ENCODE measurements at places on chromosomes 5 and 9.

GRCh38 chr5:132214491-132214890, 13.2 kb downstream of the P4HA2 start:
- no peak for DNase-seq

- no peak for DNase-seq
These were observed 8.4 kb downstream of the CCDC69 start for GRCh38 chr5:151215546-151215880.

DNA sequence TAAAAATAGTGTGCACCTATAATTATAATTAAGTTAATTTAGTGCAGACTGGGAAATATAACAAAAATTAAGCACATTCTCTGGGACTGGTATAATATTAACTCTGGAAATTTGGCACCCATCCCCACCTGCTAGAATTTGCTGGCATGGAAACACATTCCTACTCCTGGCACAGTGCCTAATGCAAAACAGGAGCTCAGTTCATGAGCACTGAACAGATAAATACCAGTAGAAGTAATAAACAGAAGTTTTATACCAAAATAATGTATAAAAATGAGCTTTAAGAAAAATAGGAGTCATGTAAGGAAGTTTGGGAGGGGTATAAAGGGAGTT, 23.7 kb upstream of the NPR3 start:
- no peak for DNase-seq

- DNase-seq, result no peak
These were observed 49.1 kb downstream of the NDST1 start for GRCh38 chr5:150556859-150557508.

DNA sequence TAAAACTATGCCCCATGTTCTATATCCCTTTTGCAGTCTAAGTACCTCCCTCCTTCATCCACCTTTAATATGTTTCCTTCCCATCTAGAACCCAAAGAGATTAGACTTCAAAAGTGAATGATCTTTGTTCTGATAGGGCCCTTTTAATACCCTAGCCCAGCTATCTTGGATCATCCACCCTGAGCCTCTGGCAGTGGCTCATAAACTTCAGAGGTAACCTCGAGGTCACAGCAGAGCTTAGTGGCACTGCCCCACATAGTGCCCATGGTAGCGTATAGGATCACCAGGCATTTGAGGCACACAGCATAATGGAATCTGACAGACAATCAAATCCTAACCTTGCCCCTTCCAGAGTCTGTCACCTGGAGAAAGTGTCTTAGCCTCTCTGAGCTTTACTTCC, 15.8 kb downstream of the ADRB2 start:
- no peak for DNase-seq

- DNase-seq, result no peak
These were observed 20.0 kb downstream of the CCDC125 start for GRCh38 chr5:69312459-69313160.

- DNase-seq, result no peak
These were observed 28.2 kb downstream of the RNF145 start for GRCh38 chr5:159181152-159181551.

- no peak for DNase-seq
These were observed 31.2 kb downstream of the CEP72 start for GRCh38 chr5:643351-643801.

- no peak for DNase-seq
These were observed 22.8 kb upstream of the TCF7 start for GRCh38 chr5:134091626-134092121.

- DNase-seq, result no peak
These were observed 23.4 kb downstream of the C9orf50 start for GRCh38 chr9:129597355-129598088.

DNA sequence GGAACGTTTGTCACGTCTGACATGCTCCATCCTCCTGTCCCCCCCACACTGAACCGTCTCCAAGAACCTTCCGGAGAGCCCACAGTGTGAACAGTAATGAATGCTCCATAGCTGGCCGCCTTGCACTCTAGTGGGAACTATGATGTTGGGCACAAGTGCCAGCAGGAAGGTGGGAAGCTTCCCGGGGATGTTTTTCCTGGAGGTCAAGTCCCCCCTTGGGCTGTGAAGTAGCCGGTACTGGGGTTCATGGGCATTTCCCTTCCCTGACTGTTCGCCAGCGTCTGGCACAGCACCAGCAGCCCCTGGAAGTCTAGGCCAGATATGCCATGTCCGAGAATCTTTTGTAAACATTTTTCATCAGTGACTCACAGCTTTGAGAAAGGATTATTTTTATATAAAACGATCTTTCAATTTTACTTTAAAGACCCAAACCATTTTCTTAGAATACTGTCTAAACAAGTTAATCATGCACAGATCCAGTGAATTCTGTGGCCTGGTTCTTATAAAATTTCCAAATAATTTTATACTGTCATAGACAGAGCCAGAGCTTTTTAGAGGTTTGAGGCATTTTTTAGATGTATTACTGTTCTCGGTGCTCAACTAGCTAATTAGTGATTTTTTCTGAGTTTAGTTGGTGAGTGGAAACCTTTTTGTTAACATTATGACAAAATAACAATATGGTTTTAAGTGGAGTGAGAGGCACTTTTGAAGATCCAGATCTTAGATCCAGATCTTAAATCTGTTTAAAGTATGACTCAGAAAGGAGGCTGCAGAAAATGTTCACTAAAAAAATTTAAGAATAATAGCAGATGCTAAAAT, 11.6 kb downstream of the ABL1 start:
- no peak for DNase-seq

- DNase-seq, result no peak
These were observed 417.4 kb upstream of the RIOK2 start for GRCh38 chr5:97600486-97600885.

GRCh38 chr5:61589946-61590345, 257.9 kb downstream of the ZSWIM6 start:
- DNase-seq, result no peak

DNA sequence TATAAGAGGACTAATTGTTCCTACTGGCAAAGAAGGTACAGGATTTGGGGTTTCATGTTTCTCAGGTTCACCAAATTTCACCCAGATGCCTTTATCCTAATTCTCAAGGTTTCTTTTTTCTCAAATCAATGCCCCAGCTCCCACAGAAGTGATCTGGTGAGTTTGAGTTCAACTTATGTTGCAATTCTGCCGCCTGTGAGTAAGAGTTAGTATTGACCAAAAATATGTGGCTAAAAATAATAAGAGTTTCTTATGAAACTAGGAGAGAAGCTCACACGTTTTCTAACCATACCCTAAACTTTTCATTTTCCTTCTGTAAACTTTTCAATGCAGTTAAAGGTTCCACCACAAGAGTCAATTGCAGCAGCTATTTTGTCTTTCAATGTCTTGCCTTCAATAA, 15.1 kb downstream of the SLCO6A1 start:
- DNase-seq, result no peak

- DNase-seq, result no peak
These were observed 469.0 kb upstream of the PTGER4 start for GRCh38 chr5:40210694-40211093.

DNA sequence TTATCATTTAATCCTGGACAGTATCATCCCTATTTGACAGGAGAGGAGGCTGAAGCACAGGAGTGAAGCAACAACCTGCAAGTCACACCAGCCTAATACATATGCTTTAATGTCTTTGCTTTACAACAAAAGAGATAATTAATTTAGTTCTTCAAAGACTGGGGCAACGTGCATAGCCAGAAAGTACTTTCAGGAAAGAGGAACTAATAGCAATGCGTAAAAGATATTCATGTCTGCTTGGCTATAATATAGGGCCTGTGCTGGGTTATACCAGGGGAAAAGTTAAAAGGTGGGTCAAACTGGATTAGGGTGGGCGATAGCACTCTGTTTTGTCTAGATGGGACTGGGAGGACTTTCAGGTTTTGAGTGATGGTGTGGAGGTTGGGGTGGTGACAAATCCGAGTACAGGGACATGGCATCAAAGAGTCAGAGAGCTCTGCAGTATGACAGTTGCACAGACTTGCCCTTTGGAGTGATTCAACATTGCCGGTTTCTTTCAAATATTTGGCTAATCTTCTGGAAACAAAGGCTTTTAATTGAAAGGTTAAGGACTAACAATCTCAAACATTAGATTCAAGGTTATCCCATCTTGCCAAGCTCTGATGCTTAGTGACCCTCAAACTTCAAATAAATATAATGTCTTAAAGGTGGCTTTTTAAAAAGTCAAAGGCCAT, 11.9 kb downstream of the DAB2 start:
- no peak for DNase-seq

DNA sequence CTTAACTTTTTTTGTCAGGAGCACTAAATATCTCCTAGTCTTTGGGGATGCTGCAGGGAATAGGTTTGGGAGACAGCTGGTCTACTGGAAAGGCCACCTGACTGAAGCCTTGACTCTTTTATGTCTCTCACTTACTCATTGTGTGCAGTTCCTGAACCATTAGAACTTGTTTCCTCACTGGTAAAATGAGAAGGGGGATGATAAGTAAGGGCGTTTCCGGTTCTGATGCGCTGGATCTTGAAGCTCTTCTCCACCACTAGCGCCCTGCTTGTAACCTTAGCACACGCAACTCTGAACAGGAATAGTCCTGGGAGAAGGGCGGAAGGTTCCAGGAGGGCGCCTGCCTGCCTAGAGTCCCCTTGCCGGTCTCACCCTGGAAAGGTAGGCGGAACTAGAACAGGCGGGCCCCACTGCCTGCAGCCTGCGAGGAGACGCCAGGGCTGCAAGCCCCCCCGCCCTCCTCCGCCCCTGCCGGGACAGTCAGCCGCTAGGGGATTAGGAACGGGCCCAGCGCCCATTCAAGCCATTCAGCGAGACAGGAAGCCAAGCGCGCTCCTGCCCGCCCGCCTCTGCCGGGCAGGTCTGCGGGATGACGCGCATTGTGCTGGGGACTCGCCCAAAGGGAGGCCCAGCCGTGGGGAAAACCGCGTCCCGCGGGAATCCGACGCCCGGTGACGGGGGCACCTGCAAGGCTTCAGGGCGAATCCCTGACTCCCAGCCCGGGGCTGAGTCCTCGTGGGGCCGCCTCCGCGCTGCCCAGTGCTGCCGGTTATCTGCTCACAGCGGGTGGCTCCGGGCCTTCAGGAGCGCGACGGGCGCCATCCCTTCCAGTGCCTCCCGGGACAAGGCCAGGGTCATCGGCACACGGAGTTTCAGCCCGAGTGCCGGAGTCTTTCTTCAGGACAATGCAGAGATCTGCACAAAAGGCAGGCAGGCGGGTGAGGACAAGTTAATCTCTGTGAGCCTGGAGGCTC, 44.0 kb upstream of the XPA start:
- no peak for DNase-seq

GRCh38 chr9:92963831-92964606, 16.7 kb downstream of the FGD3 start:
- DNase-seq, result no peak

DNA sequence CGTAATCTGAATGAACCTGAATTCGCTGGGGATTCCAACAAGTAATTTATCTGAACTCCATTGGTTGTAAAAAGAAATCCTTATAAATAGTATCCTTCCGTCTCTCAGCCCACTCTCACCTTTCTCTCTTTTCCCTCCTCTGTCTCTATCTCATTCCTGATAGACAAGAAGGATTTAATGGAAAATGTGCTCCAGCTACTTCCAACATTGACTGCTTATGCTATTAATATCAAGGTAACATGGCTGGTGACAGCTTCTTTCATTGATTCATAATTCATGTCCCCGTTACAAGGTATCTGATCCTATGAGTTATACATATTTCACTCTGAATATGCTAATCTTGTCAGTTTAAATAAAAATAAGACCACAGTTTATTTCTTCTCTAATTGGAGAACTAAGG, 326.8 kb downstream of the RASEF start:
- DNase-seq, result no peak

- DNase-seq, result no peak
These were observed 101.6 kb downstream of the NREP start for GRCh38 chr5:111655169-111655924.

GRCh38 chr9:13674926-13675637, 395.6 kb upstream of the MPDZ start:
- no peak for DNase-seq

DNA sequence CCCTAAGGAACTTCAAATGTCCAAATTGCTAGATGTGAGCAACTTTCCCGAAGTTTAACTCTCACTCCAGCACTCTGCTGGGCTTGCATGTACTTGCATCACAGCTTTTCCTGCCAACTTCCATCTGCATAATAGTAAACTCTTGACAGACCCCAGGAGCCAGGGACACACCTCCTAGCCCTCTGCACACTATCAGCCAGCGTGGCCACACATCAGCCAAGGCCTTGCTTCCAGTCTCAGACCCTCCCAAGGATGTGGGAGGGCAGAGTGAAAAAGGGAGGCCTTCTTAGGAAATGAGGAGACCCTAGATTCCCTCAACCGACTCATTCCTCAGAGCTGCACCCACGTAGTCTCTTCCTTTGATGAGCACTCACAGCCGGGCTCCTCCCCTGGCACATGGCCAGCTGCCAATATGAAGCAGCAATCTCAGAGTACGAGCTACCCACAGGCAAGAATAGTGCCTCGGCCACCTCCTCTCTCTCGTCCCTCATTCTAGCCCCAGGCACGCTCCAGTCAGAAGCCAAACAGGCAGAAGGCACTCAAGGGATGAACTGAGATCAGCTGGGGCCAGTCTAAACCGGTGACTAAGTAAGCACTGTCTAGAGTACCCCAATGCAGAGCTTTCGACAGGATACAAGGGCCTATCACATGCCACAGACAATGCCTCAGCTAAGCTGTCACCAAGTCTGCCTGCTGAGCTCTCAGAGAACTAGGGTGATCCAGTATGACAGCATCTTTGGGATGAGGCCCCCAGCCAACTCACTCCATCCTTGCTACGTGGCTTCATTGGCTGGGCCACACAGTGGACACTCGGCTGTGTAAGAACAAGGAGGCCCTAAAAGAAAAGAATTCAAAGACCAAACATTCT, 2.3 kb downstream of the P4HA2 start:
- DNase-seq, result no peak

- no peak for DNase-seq
These were observed 402.3 kb upstream of the ADAMTSL1 start for GRCh38 chr9:18071651-18072060.

DNA sequence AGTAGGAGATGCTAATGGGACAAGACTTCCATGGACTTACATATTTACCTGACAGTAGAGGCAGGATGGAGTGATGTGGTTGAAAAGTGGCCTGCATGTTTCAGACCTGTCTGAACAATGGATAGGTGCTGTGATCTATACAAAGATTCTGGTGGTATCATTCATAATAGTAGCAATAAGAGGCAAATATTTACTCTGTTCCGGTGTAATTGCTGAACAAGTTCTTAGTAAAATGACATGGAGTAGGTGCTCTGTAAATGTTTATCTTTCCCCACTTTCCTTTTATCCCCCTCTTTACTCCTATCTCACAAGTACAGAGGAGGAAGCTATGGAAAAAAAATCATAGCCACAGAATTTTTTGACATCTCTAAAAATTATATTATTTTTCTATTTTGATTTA, 159.0 kb upstream of the SLC12A2 start:
- no peak for DNase-seq
